ENCODE measurements at places on chromosomes 4 and X.

DNA sequence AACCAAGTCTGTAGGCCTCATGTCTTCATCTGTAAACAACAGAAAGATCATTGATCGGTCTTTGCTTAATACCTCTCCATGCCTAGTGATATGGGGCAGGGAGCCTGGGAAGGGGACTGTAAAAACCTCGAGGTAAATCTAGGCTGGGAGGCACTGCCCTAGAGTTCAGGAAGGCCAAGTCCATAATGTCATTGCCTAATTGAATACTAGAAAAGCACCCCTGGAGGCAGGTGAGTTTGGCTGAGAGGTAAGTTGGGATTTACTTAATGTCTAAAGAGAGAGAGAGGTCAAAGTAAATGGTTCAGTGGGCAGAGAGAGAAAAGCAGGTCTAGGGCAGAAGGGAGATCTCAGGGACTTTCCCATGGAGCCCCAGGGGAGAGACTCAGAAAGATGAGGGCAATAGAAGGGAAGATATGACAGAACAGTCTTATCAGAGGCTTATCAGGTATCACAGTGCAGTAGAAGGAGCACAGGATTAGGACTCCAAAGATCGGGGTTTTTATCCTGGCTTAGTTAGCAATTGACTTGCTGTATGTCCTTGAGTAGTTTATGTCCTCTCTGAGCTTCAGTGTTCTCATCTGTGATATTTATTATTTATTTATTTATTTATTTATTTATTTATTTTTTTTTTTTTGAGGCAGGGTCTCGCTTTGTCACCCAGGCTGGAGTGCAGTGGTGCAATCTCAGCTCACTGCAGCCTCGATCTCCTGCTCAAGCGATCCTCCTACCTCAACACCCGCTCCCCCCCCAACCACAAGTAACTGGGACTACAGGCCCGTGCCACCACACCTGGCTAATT lies 85.2 kb downstream of the SLC16A2 start:
- peak; percentile 0 for DNase-seq

- DNase-seq: peak; percentile 21
These were observed 1.5 kb downstream of the USP51 start for GRCh38 chrX:55488006-55488592.

GRCh38 chrX:2513121-2513664 lies 12.4 kb upstream of the DHRSX start:
- no peak for DNase-seq

DNA sequence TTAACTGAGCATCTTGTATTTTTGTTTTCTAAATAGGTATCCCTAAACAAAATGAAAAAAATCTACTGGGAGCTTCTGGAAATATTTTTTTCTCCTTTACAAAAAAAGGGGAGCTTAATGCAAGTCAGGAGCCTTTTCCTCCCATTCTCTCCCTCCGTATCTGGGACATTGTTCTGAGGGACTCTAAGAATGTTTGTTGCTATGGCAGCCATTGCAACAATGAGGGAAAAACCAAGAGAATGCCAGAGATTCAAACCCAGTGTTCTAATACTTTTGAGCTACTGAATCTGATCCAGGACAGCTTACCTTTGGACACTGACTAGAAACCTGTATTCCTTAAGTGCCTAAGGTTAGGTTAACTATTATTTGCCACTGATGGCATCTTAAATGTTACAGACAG lies 485.7 kb upstream of the HS3ST1 start:
- no peak for DNase-seq

DNA sequence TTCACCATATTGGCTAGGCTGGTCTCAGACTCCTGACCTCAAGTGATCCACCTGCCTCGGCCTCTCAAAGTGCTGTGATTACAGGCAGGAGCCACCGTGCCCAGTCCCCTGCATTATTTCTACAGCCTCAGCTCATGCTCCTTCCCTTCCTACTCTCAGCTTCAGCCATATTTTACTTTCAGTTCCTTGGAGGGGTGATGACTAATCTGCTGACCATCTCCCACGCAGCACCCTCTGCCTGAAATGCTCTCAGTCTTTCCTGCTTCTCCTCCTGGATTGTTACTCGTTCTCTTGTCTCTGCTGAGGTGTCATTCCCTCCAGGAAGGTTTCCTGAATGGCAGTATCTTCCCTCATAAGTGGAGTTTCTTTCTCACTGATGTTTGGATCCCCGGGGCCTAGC lies 63.3 kb downstream of the MOSPD2 start:
- DNase-seq: no peak

Measured in NAMALWA (cell line).